Activated CD4-positive, alpha-beta T cell treated with anti-CD3 and anti-CD28 coated beads, Interleukin-2, amount 10 ng/mL, durations not matched to agents 7 days and 5 days (primary cell): ENCODE measurements at places on chromosomes 3 and 15. TPM values are rescaled to one million over a fixed set of nuclear protein-coding genes. Genes with fewer than 3 reads are reported as not detected.

DNA sequence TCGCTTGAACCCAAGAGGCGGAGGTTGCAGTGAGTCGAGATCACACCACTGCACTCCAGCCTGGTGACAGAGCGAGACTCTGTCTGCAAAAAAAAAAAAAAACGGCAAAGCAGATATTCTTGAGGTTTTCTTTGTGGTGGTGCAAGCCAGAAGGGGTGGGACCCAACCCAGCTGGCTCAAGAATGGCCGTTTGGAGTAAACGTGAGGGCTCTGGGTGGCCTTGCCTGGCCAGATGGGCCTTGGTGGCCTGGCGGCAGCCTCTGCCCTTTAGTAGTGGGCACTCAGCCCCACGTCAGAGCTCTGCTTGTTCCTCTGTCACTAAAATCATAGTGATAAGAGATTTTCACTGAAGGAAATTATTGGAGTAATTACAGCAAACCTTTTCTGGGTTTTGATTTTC, 50.5 kb downstream of the ATP1B3 start:
- no peak for DNase-seq

DNA sequence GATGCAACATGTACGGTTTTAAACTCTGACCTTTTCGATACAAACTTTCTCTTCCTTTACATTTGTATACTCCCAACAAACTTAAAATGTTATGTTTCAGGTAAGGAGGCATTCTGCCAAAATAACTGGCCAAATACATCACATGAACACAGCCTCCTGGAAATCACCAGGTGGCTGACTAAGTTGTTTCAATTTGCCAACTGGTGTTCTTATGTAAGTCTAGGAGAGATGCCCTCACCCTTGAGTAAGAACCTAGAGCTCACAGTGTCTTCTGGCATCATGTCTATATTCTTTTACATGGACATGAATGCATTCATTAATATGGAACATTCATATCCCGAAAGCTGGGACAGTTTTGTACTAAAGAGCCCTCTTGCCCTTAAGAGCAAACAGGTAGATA, 341.1 kb upstream of the NR2F2 start:
- DNase-seq: no peak

- DNase-seq: no peak
Observed at GRCh38 chr3:114427285-114428043, 133.6 kb downstream of the TIGIT start.

- DNase-seq: peak; percentile 21
Observed at GRCh38 chr15:50880651-50881114, 27.8 kb upstream of the AP4E1 start.

The PPM1L gene
- total RNA-seq: 5.8 TPM

DNA sequence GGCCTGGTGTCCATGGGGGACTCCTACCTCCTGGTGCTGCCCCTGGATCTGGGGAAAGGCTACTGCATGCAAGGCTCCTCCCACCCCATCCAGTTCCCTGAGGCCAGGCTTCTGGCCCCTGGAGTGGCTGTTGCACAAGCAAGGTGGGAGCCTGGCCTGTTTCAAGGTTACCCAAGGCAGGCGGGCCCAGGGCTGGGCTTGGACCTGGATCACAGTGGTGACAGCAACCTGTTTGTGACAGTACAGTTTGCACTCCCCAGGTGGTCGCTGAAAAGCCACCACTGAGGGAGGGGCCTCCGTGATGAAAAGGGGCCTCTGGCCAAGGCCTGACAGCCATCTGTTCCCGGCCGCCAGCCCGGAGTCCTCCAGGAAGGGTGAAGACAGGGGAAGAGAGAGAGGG, 14.4 kb upstream of the KY start:
- DNase-seq: no peak

GRCh38 chr3:106811376-106811775, 565.9 kb upstream of the CCDC54 start:
- no peak for DNase-seq

The PP2D1 gene
- not detected for total RNA-seq

- no peak for DNase-seq
Observed at GRCh38 chr3:184503647-184504046, 57.9 kb upstream of the EPHB3 start.

- peak; percentile 33 for DNase-seq
Observed at GRCh38 chr3:187973977-187974870, 179.7 kb upstream of the LPP start.

DNA sequence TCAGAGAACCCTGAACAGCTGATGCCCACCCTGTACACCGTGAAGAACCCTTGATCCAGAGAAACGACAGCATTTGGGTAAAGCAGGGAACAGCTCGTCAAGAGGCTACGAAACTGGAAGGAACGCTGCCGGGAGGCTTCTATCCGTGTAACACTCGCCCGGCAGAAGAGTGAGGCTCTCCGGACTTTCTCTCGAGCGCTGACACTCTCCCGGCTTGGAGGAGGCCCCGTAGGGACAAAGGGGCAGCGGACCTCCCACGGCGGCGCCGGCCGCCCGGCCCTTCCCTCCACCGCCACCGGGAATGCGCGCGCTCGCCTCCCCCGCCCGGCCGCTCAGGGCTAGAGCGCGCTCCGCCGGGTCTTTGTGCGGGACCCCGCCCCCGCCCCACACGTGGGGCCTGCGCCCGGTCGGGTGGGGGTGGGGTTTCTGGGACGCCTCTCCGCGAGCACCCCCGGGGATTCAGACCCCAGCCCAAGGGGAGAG, 1.7 kb downstream of the HYAL2 start:
- DNase-seq: peak; percentile 65

DNA sequence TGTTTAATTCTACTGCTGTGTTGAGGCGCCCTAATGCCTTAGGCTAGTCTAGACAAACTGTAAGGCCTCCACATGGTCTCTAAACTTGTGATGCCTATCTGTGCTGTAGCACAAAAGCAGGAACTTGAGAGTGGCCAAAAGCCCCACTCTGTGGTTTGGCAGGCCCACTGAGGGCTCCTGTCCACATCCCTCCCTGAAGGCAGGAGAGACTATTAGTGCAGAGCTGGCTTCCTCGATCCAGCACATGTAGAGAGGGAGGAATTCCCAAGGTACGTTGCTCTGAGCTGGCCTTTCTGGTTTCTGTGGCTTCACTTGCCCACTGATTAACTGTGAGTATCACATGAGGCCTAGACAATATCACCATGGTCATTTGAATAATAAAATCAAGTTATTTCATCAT, 90.6 kb downstream of the POLR2M start:
- no peak for DNase-seq

- DNase-seq: no peak
Observed at GRCh38 chr15:38205526-38206272, 46.9 kb upstream of the SPRED1 start.

The GRIP2 gene
- total RNA-seq: 0.45 TPM

DNA sequence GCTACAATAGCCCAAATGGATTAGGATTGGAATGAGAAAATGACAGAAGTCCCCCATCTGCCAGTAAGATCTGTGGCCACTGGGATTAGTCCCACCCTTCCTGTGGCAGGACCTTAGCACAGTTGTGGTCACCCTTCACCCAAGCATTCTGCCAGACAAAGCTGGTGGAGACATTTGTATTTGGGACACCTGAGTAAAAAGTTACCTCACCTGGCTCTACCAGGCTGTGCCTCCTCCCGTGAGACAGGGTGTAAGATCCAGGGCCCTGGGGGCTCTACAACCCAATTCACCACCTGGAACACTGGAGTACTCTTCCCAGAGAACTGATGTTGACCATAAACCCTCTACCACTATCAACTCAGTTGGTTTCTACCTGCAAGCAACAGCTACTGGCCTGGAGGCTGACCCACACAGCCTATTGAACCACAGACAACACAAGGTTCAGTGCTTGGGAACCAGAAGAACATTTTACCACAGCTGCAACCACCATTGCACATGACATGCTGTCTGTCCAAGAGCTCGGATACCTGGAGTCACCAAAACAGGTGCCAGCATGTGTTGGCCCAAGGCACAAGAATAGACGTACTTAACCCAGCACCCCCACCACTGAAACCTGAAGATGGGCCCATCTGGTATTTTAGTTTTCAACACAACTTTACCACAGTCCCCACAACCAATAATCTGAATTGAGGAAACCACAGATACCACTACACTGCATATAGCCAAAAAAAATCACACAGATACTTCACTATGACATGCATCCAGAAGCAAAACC, 1686.7 kb downstream of the SI start:
- no peak for DNase-seq

The RNU5B-1 gene
- 14.4 TPM for total RNA-seq

GRCh38 chr15:91861223-91861622, 7.7 kb downstream of the SLCO3A1 start:
- DNase-seq: no peak

DNA sequence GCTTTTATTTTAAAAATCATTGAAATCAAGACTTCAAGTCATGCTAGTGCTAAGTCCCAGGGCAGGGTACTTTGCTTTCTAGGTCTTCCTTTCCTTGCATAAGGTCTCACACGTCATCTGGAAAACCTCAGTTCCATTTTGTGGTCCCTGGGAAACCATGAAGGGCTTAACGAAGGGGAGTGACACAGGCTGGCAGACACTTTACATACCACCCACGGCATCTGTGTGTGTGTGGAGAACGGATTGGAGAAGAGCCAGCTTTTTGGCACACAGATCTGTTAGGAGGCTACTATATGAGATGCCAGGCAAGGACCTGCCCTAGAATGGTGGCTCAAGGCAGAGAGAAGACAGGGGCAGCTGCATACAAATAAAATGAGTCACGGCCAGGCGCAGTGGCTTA, 107.5 kb upstream of the NSMCE3 start:
- no peak for DNase-seq

GRCh38 chr15:65791335-65792137, 557 bp downstream of the DENND4A start:
- no peak for DNase-seq

DNA sequence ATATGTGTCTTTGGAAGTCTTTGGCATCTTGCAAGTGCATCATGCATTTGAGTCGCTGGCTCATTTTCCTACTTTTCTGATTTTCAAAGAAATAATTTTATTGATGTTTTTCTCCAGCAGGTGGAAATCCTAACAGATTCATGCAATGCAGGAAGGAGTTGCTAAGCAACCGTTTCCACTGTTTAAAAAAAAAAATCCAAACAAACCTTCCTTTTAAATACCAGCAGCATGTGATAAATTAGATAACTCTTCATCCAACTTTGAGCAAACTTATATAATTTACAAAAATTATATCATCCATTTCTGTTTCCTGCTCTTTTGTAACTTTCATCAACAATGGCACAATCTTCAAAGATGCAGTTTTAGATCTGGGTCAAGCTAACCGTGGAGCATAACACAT, 364.1 kb downstream of the MFSD1 start:
- DNase-seq: no peak

DNA sequence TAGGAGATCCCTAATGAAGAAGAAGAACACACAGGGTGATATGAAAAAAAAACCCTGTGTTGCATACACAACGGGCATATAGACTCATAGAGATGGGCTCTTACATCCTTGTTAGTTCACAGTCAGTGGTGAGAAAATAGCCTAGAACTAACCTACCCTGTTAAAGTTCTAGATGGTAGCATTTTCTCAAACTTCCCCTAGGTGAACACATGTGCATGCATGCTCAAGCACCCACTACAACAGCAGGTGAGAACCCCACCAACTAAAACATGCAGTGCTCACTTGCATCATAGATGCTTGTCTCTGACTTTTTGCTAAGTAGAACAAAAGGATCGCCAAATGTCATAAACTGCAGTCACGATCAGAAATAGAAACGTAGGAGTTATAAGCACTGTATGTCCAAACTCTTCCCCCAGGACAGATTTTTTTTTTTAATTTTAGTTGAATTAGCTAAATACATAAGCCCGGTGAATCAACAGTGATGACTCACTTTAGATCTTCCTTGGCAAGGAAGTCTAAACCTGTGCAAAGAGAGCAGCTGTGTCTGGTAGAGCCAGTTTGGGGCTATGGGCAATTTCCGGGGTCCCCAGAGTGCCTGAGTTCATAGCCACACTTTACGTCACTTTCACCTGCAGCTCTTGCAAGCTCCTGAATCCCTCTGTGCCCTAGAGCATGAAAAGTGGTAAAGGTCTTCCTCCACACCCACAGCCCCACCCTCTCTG, 96.2 kb upstream of the SEMA6D start:
- DNase-seq: no peak

The KY gene
- not detected for total RNA-seq

The TPRG1 gene
- total RNA-seq: 1.7 TPM

DNA sequence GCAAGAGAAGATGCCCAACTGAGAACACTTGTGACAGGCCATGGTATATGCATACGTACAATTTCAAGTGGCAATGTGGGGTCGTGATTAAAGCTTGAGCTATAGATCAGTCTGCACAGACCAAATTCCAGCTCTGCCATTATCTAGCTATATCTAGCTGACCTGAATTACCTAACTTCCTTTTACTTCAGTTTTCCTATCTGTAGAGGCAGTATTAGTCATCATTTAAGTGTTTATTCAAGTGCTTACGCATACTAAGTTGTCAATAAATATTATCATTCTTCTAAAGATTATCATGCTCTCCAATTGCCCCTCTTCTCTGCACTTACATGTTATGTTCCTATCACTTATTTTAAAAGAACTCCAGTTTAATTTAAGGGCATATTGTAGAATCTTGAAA, 87.9 kb downstream of the ARPP21 start:
- DNase-seq: no peak

- DNase-seq: no peak
Observed at GRCh38 chr3:133362539-133362938, 37.3 kb upstream of the BFSP2 start.

The CYB561D2 gene
- total RNA-seq: 40.9 TPM

DNA sequence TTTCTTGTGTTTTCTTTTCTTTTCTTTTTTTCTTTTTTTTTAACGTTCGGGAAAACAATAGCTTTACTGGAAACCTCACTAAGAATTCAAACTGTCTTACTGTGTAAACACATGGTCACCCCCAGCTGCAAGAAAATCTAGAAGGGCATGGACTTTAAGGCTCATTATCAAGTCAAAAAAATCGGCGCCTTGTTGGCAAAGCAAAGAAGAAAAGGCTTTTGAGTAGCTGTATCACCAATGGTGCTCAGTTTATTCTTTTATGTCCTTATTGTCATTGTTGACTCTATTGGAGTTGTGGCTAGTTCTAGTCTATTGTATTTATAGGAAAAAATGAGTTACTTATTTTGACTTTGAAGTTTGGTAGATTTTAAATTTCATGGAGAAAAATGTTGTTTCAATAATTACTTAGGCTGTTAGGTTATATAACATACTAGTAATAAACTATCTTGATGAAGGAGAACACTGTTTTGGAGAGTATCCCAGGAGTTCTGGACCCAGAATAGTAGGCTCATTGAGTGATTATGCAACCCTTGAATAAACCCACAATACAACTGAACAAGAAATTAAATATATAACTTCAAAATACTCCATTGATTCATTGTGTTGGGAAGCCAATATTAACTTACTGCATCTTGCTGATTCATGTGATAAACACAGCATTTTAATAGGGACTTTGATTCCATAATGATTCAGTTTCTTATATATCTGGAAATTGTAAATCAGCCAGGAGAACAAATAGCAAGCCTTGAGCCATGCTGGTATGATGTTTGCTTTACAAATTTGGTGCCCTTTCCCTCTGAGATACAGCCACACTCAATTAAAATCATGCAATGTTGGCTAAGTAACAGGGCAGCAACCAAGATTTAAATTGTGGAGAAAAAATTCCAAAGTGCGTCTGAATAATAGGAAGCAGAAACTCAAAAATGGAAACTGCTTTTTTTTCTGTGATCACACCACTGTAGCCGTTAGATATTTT, 27.8 kb upstream of the GOLIM4 start:
- no peak for DNase-seq
